Caco-2 (cell line): ENCODE measurements at places on chromosomes 12 and 14.

- no peak for DNase-seq
Measured at GRCh38 chr14:34211732-34212131, 250.3 kb downstream of the SPTSSA start.

- DNase-seq = no peak
Measured at GRCh38 chr12:64699504-64700115, 59.6 kb downstream of the GNS start.

DNA sequence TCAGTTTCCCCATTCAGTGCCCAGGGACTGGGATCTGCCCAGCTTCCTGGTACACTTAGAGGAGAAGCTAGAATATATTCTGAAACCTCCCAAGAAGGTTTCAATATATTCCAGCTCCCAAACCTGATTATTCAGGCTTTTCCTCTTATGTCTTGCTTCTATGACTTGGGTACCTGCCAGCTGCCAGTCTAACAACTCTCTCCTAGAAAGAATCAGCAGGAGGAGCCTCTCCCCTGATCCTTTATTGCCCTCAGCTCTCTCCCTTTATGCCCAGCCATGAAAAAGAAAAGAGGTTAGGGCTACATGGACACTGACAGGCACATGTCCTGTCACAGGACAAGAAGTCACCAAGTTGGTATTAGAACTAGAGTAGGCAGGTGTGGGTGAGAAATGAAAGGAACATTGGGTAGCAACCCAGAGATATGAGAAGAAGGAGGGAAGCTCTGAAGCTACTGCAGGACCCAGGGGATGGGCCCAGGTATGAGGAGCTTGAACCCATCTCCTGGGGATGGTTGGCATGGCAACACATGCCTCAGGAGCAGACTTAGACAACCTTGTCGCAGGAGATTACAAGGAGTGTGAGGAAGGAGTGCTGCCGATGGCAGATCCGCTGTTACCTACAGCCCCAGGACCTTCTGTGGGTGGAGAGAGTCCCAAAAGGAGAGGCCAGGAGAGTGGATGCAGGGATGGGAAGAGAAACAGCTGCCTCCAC lies 2.0 kb upstream of the CACNB3 start:
- no peak for DNase-seq

- DNase-seq = no peak
Measured at GRCh38 chr12:66603461-66603860, 75.4 kb downstream of the GRIP1 start.
